ENCODE measurements at places on chromosomes 7 and 10.

- no peak for DNase-seq
Measured at GRCh38 chr10:132257271-132257670, 50.5 kb downstream of the STK32C start.

GRCh38 chr7:147078312-147078711, 961.7 kb downstream of the CNTNAP2 start:
- DNase-seq, result no peak

DNA sequence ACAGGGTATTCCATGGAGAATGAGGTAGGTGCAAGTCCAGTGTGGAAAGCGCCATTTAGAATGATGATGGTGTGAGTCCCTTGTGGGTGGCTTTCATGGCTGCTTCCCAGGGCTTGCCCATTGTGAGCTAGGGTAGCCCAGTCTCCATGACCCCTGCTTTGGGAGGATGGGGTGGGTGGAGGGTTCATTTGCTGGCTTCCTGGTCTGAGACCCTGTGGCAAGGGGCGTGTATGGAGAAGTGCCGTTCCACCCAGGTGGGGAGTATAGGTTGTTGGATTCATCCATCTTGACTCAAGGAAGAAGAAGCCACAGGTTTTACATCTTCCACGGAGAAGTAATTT, 27.7 kb downstream of the CCM2 start:
- no peak for DNase-seq

DNA sequence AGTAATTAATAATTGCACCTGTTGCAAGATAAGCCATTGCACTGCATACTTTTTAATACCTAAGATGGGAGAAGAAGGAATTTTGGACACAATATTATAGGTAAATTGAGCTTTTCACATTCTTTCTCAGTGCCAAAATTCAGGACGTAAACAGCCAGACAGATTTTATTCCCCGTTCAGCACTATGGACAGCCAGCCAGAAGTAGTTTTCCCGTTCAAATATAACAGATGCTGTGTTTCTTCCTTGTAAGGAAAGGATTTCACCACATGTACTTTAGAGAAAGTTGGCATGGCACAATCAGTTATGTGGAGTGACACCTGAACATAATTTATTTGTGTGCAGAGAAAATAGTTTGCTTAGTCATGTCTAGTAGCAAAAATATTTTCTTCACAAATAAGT, 34.8 kb downstream of the SEMA3E start:
- no peak for DNase-seq

- DNase-seq, result peak; percentile 56
Measured at GRCh38 chr7:150964593-150965111, 13.5 kb downstream of the KCNH2 start.

DNA sequence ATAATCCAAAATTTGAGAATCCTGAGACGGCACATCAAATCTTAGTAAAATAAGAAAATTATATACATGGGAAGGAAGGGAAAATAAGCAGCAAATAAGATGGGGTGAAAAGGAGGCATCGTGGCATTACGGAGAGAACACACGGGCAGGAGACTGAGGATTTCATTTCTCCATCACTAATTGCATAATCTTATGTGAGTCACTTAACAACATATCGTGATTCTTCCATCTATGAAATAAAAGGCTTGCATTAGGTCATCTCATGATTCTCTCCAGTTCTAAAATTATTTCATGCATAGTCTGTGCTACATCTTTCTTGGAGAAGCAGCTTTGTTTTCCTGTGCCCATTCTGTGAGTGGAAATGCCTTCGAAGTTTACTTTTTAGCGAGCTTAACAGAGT, 288.7 kb downstream of the LRMDA start:
- DNase-seq, result no peak

DNA sequence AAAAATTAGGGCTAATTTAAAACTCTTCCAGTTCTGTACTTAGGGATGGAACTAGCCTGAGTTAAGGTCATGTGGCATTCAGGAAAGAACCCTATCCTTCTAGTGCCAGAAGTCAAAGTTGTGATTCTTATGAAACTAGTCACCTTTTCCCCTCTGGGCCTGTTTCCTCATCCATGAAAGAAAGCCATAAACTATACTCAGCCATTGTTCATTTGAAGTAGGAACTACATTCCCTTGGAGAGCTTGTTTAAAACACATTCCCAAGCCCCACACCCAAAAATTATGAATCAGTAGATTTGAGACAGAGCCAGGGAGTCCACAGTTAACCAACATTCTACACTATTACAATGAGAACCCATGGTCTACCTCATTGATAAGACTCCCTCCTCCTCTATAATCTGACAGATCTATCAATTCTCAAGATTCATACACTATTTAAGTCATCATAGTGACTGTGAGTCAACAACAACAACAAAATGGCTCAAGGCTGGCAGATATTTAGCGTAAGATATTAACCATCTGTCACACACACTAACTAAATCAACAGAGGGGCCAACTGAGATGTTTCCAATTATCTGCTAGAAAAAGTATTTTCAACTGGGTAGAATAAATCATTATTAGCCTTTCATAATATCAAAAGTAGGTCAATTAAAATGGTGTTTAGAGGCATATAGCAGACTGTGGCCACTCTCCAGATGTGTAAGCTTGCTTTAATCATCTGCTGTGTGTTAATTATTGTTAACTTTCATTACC, 102.3 kb downstream of the SLC25A13 start:
- no peak for DNase-seq

DNA sequence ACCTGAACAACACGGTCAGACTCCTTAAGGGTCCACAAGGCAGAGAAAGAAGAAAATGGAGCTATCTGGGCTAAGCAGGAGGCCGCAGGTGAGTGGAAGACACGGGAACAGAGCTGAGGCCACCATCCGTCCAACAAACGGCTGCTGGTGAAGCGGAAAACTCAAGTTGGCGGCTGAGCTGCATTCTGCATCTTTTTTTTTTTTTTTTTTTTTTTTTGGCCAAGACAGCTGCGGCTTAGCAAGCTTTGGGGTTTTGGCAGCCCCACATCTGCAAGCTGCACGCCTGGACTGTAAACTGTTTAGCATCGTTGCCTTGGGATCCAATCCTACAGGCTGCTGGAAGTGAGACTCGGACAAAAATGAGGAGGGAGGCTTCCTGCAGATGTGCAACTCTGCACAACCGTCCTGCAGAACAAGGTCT, 37.4 kb downstream of the RGS10 start:
- no peak for DNase-seq

- no peak for DNase-seq
Measured at GRCh38 chr7:83204715-83205114, 42.0 kb upstream of the PCLO start.

DNA sequence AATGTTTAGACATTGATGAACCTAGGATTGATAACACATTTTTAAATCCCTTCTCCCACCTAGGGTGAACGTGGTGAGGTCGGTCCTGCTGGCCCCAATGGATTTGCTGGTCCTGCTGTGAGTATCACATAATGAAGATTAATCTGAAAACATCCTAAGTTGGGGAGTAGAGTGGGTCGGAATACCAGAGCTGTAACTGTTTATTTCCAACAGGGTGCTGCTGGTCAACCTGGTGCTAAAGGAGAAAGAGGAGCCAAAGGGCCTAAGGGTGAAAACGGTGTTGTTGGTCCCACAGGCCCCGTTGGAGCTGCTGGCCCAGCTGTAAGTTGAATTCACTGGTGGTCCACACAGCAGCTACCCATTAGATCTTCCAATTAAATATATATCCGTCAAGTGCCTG, 25.6 kb downstream of the COL1A2 start:
- DNase-seq, result no peak

GRCh38 chr10:84727398-84727797, 399.0 kb downstream of the CCSER2 start:
- DNase-seq, result no peak

GRCh38 chr7:1855725-1856160, 185.7 kb downstream of the ELFN1 start:
- DNase-seq, result peak; percentile 78

- DNase-seq, result no peak
Measured at GRCh38 chr10:102735065-102735562, 8.6 kb upstream of the WBP1L start.

DNA sequence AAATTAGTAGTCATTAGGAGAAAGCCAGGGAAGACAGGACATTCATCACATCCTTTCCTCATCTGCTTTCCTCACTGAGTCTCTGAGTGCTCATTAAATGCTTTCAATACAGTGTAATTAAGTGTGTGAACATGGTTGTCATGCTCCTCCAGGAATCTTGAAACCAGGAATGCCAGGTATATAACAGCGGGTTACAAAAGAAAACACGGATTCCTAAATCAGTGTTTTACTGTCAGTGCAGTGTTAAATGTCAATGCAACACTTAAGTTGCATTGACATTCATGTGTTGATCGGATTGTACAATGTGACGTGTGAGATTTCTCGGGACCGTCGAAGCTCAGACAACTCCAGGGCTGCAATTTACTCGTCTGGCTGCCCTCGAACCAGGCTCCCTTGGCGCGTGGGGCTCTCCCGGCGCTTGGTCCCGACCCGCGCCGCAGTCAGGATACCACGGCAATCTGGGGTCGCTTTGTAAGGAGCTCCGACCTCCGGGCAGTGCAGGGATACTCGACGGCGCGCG, 455 bp upstream of the SPAG6 start:
- no peak for DNase-seq

GRCh38 chr10:132194726-132195125, 8.0 kb downstream of the DPYSL4 start:
- no peak for DNase-seq
